ENCODE measurements at places on chromosomes 1 and 21. TPM values are rescaled to one million over a fixed set of nuclear protein-coding genes. Genes with fewer than 3 reads are reported as not detected.
A peak's percentile ranks its signal among the peaks of the same experiment; 100 is the strongest.

Gene NKAIN1
- not detected for polyA plus RNA-seq

Gene FAM72B
- 1.5 TPM for polyA plus RNA-seq

Gene MORN1
- 1.9 TPM for polyA plus RNA-seq

Gene COL16A1
- 14.4 TPM for polyA plus RNA-seq

Gene KLHDC9
- 3.2 TPM for polyA plus RNA-seq

Gene GPN2
- 11.6 TPM for polyA plus RNA-seq

GRCh38 chr1:232457595-232457994 is 172.3 kb downstream of the SIPA1L2 start:
- no peak for DNase-seq

DNA sequence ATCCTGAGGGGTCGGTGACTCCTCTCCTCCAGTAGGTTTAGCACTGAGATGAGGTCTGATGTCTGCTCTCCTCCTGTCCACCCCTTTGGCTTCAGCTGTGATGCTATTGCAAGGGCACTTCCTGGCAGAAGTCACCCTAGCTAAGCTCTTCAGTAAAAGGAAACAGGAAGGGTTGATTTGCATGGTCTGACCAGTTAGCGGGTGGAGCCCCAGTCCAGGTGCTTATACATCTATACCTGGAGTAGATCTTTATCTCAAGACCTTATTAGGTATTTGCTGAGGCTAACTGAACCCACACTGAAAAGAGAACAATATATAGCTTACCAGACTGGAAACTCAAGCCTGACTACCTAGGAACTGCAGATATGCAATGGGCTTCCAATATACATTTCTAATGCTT is 28.9 kb upstream of the NFASC start:
- no peak for DNase-seq

- DNase-seq: peak; percentile 94
Observed at GRCh38 chr1:113929750-113930498, 800 bp downstream of the HIPK1 start.

- DNase-seq: no peak
Observed at GRCh38 chr1:214445831-214446614, 105.4 kb downstream of the PTPN14 start.

DNA sequence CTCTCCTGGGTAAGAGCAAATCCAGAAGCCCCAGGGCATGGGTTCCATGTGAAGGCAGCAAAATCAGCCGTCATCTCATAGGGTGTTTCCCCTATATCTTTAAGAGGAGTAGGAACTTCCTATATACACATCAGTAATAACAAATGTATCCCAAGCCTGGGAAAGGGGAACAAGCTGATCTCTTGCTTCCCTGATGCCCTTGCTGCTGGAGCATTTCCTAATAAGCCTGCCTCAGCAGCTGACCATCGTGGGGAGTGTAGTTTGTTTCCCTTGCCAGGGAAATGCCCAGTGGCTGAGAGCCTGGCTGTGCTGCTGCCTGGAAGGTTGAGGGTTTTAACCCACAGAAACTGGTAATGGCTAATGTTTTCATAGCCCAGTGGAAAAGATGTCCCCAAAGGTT is 177.0 kb downstream of the NPHP4 start:
- DNase-seq: no peak

- no peak for DNase-seq
Observed at GRCh38 chr1:93007941-93008577, 46.8 kb upstream of the DIPK1A start.

DNA sequence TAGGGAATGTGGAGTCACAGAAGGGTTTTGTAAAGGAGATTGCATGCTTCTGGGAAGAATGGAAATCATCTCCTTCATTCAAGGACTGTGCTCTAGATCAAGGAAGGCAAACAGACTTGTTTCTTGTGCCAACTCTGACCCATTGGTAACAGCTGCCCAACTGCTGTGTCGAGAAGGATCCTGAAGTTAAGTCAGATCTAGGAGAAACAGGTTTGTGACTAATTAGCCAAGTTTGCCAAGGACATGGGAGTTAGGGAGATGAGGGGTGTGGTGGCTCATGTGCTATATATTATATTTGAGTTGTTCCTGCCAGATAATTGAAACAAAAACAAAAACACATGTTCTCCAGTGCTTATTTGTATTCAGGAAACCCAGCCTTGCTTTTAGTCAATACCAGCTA is 251.2 kb upstream of the USP24 start:
- DNase-seq: no peak

DNA sequence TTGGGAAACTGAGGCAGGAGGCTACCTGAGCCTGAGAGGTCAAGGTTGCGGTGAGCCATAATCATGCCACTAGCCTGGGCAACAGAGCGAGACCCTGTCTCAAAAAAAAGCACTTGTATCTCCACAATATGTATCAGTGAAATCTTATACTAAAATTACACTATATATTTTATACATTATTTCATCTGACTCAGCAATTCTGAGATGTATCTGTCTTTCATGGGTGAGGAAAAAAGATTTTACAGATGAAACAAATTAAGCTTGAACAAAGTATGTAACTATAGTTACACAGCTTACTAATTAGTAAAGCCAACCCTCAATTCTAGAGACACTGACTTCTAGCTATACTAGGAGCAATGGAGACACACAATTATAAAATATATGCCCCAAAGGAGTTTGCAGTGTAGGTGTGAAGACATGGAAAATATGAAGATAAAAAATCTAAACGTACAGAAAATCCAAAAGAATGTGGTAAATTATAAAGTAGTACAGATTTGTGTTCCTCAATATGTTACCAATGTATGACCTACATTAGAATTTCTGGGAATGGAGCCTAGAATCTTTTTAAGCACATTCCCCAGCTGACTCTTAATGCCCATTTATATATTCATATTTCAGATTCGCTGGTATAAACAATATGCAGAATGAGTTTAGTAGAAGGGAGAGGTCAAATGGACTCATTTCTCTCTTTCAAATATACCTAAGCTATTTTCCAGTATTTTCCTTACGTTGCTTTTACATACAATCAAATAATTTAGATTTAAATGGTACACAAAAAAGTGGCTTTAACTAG is 14.6 kb downstream of the GTF2B start:
- DNase-seq: no peak

DNA sequence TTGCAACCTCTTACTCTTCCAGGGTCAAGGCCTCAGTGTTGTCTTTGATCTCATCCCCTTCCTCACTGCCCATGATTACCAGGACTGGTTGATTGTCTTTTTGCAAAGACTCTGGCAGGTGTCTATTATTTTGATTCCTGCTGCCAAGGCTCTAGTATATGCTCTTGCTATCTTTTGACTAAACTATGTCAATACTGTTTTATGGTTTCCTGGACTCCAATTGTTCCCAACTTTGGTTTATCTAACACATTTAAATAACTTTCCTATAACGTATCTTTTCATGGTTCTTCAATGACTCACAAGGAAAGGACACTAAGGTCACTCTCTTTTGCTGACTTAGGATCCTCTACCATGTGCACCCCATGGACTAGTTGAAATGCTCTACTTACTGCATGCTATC is 141.5 kb downstream of the PTPRC start:
- DNase-seq: no peak

All from spleen (tissue), 13 donors.